ENCODE measurements at places on chromosomes 7 and 10. TPM values are rescaled to one million over a fixed set of nuclear protein-coding genes. Genes with fewer than 3 reads are reported as not detected.

UBE2D4 gene
- 47.4 TPM for total RNA-seq

LIPF gene
- not detected for total RNA-seq

COBL gene
- total RNA-seq = 31.4 TPM

SPDYE11 gene
- not detected for total RNA-seq

LMBR1 gene
- 33.7 TPM for total RNA-seq

PIP gene
- total RNA-seq = not detected

ATG9B gene
- total RNA-seq = not detected

ANKRD22 gene
- not detected for total RNA-seq

PPP1R3C gene
- total RNA-seq = 58.0 TPM

DBF4 gene
- total RNA-seq = 1.6 TPM

CHPF2 gene
- 24.7 TPM for total RNA-seq

CYP2C18 gene
- not detected for total RNA-seq

NKX2-3 gene
- not detected for total RNA-seq

SLC26A3 gene
- not detected for total RNA-seq

UTF1 gene
- not detected for total RNA-seq

MINDY3 gene
- 15.1 TPM for total RNA-seq

IGF2BP3 gene
- total RNA-seq = not detected

SLC26A4 gene
- total RNA-seq = 0.51 TPM

FAM25G gene
- total RNA-seq = not detected

CRTAC1 gene
- 3.5 TPM for total RNA-seq

PTF1A gene
- total RNA-seq = not detected

UCMA gene
- total RNA-seq = not detected

ADIRF gene
- total RNA-seq = 67.8 TPM

AKR1D1 gene
- not detected for total RNA-seq

STEAP4 gene
- 9.6 TPM for total RNA-seq

CRYGN gene
- not detected for total RNA-seq

SORCS1 gene
- total RNA-seq = 1.6 TPM

C10orf95 gene
- total RNA-seq = not detected

CRHR2 gene
- 0.47 TPM for total RNA-seq

KCNIP2 gene
- 192 TPM for total RNA-seq

LFNG gene
- total RNA-seq = 4.3 TPM

NRG3 gene
- 1.4 TPM for total RNA-seq

SYT15 gene
- total RNA-seq = 2.7 TPM

CCDC146 gene
- 3.6 TPM for total RNA-seq

CTNNA3 gene
- total RNA-seq = 23.8 TPM

HMX3 gene
- total RNA-seq = not detected

ATOH7 gene
- total RNA-seq = not detected

CHCHD1 gene
- 28.3 TPM for total RNA-seq

AZGP1 gene
- total RNA-seq = 46.5 TPM

CDC14C gene
- not detected for total RNA-seq

PRKCQ gene
- total RNA-seq = not detected

FRAT1 gene
- total RNA-seq = 3.1 TPM

LOXL4 gene
- total RNA-seq = 1.5 TPM

Measured in right atrium auricular region (tissue), 2 donors.